Stimulated activated CD8-positive, alpha-beta memory T cell treated with anti-CD3 and anti-CD28 coated beads, Interleukin-7, amount 100 ng/mL, for 24 hours (primary cell): ENCODE measurements at places on chromosomes 6 and 20.

DNA sequence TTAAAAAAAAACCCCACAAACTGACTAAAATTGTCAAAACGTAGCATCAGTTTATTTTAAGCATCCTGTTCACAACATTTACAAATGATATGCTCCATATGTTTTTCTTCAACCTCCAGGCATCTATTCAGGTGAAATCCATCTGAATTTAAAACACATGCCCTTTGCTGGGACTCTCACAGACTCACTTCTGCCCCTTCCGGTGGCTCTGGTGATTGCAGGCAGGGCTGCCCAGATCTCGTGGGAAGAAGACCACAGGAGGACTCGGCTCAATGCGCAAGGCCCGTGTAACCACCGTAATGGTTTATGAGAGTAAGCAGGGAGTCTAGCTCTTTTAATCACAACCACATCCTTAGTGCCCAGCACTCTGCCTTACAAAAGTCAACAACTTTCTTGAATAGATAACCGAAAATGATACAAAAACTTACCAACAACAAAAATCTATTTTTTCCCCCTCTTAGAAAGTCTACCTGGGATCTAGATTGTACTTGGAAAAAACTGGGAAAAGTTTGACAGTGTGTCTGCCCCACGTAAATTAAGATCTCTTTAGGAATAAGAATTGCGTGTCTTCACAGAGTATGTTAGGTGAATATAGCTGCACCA lies 139.1 kb downstream of the KIF16B start:
- peak; percentile 14 for DNase-seq

- DNase-seq, result no peak
Measured at GRCh38 chr6:157271911-157272310, 51.4 kb downstream of the TMEM242 start.

- no peak for DNase-seq
Measured at GRCh38 chr6:148671085-148671484, 75.7 kb upstream of the UST start.

GRCh38 chr6:79431537-79431933 lies 105.7 kb downstream of the LCA5 start:
- no peak for DNase-seq

- DNase-seq, result no peak
Measured at GRCh38 chr6:167485186-167485978, 160.5 kb downstream of the TTLL2 start.
